ENCODE measurements at places on chromosomes 3 and 15. TPM values are rescaled to one million over a fixed set of nuclear protein-coding genes. Genes with fewer than 3 reads are reported as not detected.

DNA sequence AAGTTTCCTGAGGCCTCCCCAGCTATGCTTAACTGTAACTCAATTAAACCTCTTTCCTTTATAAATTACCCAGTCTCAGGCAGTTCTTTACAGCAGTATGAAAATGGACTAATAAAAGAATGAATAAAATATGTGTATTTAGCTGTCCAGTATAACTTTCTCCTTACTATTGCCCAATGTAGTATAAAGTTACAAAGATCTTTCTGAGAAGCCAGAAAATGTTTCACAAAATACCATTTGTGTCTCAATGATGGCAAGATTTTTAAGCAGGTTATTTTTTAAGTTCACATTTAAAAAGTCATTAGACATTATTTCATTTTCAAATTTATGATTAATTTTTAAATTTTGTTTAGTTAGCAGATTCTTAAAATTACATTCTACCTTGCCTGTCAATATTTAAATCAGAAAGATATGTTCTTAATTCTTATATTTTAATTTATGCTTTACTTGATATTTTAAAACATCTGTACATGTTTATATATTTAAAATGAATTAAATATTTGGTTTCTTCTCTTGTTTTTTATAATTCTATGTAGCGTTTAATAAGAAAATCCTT, 189.2 kb downstream of the GBE1 start:
- no peak for DNase-seq

DNA sequence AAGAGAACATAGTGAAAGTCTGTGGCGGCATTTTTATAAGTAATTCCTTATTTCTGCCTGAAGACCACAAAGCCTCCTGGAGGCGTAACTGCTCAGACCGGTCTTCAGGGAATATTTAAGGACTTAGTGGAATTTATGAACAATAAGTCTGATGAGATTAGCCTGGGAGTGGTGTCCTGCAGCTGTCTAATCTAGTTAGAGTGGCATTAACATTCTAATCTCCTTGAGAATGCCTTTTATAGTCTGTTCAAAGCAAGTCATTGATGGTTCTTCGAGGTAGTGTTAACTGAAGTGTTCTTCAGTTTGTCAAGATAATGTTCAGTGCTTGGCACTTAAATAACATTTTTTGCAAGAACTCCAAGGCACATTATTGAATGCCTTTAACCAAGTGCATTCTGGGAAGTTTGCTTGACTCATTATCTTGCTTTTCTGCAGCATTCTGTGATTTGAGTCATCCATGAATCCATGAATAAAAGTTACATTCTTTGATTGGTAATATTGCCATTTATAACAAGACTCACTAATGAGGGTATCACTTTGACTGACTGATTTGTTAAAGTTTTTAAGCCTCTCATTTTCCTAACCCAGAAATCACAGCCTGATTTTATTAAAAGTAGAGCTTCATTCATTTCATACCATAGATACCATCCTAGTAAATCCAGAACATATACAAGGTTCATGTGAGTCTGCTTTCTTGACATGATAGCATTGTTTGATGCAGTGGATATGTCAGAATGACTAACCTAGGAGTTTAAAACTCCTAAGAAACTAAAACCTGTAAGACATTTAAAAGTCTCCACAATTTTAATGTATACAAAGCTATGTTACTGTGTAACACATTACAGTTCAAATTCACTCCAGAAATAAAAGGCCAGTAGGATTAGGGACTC, 12.5 kb downstream of the RBM5 start:
- DNase-seq = no peak

GRCh38 chr3:126484662-126485061, 9.0 kb upstream of the ZXDC start:
- no peak for DNase-seq

Gene TTLL13
- total RNA-seq = 0.07 TPM

DNA sequence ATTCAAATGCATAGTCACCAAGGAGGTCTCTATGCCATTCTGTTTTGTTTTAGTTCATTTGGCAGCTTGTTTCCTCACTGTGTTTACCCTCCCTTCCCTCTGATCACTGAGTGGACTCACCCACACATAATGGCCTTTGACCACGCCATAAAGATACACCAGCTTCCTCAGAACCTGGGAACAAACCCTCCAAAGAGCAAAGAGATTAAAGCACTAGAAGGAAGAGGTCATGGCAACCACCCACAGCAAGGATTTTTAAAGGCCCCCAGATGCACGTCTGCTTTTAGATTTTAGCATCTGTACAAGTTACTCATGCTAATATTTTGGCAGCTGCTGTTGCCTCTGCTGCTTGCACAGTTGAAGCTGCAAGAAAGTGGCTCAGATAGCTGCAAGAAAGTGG, 47.9 kb upstream of the CADPS start:
- no peak for DNase-seq

DNA sequence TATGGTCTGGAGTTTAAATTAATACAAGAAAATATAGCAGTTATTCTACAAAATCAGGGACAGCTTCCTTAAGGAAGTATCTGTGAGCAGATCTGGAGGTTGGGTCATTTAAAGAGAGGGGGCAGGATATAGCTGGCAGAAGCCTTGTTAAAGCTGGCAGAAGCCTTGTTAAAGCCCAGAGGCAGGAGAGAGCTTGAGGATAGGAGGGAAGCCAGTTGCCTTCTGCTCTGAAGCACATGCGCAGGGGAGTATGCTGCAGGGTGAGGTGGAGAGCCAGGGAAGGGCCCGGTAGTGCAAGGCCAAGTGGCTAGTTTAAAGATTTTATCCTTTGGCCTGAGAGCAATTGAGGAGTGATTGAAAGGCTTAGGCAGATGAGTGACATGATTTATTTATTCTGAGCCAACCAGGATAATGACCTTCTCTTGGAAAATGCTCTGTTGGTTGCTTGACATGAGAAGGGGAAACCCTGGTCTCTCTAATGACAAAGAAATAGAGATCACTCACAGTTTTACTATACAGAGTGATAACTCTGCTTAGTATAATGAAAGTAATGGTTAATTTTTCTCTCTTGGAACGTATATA, 3.9 kb downstream of the EAF1 start:
- no peak for DNase-seq

DNA sequence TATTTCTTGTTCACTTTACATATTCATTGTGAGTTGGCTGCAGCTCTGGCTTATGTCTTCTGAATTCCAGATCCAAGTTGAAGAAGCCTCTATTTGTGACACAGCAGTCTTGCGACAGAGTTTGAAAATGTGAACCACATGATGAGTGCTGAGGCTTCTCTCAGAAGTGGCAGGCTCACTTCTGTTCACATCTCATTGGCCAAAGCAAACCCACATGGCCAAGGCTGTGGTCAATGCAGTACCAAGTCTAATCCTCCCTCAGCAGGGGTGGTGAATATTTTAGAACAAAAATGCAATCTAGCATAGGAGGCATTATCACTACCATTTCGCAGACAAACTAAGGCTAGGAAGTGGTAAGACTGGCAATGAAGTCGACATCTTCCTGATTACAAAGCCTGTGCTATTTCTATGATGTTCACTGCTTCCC, 45.2 kb downstream of the CDCP1 start:
- no peak for DNase-seq

DNA sequence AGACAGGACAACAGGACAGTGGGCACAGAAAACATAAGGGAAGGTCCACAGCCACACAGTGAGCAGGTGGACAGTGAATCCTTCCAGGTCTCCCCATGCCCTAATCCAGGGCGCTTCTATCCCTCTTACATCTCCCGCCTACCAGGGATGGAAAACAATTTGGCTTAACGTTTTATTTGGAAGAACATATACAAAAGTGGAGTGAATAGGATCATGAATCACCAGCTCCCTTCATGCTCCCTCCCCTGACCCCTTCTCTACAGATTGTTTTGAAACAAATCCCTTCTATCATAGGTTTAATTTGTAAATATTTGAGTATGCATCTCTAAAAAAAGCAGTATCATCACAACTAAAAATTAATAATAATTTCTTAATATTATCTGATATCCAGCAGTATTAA, 52.5 kb downstream of the CLDN11 start:
- no peak for DNase-seq

DNA sequence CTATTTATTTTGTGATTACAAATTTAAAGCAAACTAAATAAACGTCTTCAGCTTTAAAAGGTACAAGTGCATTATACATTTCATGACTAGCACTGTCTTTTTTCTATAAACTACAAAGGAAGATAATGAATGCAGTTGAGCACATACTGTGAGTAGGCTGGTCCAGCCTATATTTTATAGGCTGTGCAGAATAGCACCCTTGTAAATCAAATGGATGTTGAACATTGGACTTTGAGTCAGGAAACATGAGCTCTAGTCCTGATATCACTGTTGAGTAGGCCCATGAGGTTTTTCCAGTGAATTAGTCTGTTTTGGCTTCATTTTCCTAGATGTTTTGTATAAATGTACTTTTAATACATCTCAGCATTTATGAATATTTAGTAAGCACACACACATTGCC, 447.3 kb upstream of the KCNMB2 start:
- no peak for DNase-seq

- DNase-seq = no peak
Measured at GRCh38 chr3:189099505-189100290, 72.1 kb upstream of the TPRG1 start.

- no peak for DNase-seq
Measured at GRCh38 chr15:33344530-33344929, 33.8 kb downstream of the RYR3 start.

Gene ERC2
- total RNA-seq = not detected

DNA sequence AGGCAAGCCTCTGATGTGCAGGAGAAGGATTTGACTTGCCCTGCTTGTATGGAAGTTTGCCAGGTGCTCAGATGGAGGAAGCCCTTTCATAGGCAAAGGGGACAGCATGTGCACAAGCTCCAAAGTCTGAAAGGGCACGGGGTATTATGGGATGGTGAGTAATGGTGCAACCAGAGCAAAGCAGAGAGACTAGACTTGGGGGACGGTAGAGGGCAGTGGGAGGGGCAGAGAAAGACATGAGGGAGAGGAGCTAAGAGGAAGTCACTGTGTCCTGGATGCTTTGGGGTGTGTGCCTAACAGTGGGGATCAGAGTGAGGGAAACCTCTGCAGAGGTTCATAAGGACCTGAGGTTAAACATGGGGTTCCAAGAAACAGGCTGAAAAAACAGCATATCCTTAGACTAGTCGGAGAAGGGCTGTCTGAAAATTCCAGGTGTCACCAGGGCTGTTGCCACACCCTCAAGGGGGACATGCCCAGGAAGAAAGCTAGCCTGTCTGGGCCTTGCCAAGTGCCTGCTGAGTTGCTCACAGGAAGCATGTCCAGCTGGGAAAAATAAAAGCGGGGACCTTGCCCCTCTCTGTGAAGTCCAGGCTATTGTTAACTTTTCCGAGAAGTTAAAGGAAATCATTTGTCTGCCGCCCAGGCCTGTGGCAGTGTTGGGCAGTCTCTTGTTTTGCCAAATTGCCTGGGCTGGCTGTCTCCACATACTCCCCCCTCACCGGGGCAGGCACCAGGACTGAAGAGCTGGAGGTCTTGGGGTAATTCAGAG, 47.1 kb downstream of the HRH1 start:
- DNase-seq = no peak

GRCh38 chr3:85182975-85183752, 224.4 kb downstream of the CADM2 start:
- DNase-seq = no peak

Gene ALDH1A2
- total RNA-seq = 18.9 TPM

DNA sequence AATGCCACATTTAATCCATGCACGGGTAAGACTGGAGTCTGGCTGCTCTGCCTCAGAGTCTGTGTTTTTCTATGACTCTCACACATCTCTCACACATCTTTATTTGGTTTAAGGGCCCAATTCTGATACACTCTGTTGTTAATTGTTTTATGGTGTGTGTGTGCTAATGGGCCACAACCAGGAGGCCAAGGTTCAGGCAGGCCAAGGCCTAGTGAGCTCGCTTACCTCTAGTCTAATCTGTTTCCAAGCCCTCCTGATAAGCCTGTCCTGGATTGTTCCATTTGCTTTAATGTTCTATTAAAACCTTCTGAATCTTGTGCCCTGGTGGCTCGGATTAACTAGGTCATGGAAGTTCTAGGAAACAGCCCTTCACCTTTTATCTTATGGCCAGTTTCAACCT, 445.4 kb upstream of the DPH6 start:
- no peak for DNase-seq

DNA sequence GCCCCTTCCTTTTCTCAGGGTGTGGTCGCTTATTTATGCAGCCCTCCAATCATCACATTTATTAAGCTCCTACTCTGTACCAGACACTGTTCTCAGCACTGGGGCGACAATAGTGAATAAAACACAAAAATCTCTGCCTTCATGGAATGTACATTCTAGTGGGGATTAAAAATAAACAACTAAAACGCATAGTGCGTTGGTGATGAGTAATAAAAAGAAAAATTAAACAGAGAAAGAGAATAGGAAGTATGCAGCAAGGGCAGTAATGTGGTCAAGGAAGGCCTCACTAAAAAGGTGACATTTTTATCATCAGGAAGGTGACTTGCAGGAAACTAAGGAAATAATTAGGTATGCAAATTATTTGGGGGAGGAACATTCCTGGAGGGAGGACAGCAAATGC, 5.1 kb downstream of the SLC51B start:
- no peak for DNase-seq

- DNase-seq = no peak
Measured at GRCh38 chr3:525415-525814, 328.9 kb downstream of the CHL1 start.

GRCh38 chr3:55069950-55070349, 142.1 kb upstream of the LRTM1 start:
- no peak for DNase-seq

Gene INAFM2
- total RNA-seq = 2.6 TPM

DNA sequence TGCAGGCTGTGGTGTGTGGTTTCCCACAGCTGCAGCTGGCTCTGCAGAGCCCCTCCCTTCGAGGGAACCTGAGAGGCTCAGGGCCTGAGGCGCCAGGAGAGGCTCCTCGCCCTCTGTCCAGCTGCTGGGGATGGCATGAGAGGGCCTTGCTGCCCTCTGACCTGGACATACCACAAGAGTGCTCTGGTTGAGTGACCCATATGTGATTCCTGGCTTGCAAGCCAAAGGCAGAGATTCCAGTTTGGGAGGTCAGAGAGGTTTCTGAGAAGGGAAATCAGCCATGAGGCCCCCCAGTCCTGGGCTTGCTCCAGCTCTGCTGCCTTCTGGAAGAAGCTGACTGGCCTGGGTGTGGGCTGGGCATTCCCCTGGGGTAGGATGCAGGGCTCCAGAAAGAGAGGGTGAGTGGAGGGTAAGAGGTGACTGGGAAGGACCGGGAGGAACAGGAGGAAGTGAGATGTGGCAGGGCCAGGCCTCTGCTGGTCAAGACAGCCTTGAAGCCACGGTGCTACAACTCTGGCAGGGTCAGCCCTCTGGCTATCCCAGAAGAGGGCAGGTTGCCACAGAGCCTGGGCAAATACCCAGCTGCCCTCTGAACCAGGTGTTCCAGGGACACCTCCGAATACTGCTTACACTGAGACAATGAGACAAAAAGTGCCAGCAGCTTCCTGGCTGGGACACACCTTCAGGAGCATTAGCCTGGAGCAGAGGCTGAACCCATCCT, 16.0 kb upstream of the SRP14 start:
- peak; percentile 67 for DNase-seq
